Activated CD8-positive, alpha-beta T cell treated with anti-CD3 and anti-CD28 coated beads for 36 hours (primary cell): ENCODE measurements at places on chromosomes 11 and 22. TPM values are rescaled to one million over a fixed set of nuclear protein-coding genes. Genes with fewer than 3 reads are reported as not detected.

GRCh38 chr11:112289588-112290492 is 29.2 kb upstream of the PLET1 start:
- DNase-seq = peak; percentile 84
- H3K27ac ChIP-seq = peak overlapping the region; percentile 54
- no peaks in the 10 kb centered on the region for H3K36me3 ChIP-seq
- peak overlapping the region; percentile 65 for H3K4me3 ChIP-seq
- H3K4me1 ChIP-seq = peaks cover 13% of the 10 kb centered on the region

DNA sequence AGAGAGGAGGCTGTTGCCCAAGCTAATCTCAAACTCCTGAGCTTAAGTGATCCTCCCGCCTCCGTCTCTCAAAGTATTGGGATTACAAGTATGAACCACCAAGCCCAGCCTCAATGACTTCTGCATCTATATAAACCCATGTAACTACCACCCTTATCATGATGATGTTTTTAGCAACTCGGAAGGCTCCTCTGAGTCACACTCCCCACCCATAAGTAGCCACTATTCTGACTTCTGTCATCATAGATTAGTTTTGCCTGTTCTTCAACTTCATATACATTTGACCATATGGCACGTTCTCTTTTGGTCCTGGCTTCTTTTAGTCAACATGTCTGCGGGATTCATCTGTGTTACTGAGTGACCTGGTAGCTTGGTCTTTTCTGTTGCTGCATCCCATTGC is 6.4 kb upstream of the FOSL1 start:
- no peaks in the 10 kb centered on the region for H3K36me3 ChIP-seq
- no peak for DNase-seq
- H3K27me3 ChIP-seq = peaks cover 9% of the 10 kb centered on the region
- no peak overlapping the region for H3K4me3 ChIP-seq

DNA sequence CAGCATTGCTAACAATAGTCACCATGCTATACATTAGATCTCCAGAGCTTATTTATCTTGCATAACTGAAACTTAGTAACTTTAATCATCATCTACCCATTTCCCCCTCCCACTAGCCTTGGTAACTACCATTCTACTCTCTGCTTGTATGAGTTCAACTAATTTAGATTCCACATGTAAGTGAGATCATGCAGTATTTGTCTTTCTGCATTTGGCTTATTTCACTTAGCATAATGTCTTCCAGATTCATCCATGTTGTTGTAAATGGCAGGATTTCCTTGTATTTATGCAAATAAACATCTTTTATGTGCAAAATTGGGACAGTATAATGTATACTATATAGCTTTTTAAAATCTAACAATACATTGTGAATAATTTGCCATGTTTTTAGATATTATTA is 66.0 kb upstream of the ZBED5 start:
- H3K36me3 ChIP-seq = no peaks in the 10 kb centered on the region
- H3K4me1 ChIP-seq = peaks cover 2% of the 10 kb centered on the region
- DNase-seq = no peak
- peaks cover 8% of the 10 kb centered on the region for H3K27me3 ChIP-seq
- no peak overlapping the region for H3K4me3 ChIP-seq

- DNase-seq = no peak
- H3K27ac ChIP-seq = no peak overlapping the region
- H3K27me3 ChIP-seq = no peaks in the 10 kb centered on the region
- no peak overlapping the region for H3K4me3 ChIP-seq
- H3K36me3 ChIP-seq = no peaks in the 10 kb centered on the region
Measured at GRCh38 chr11:106621484-106621883, 396.8 kb downstream of the GUCY1A2 start.

GRCh38 chr11:3166268-3167142 is 1.4 kb upstream of the OSBPL5 start:
- no peak overlapping the region for H3K4me3 ChIP-seq
- peaks cover 16% of the 10 kb centered on the region for H3K27me3 ChIP-seq
- H3K4me1 ChIP-seq = peaks cover 29% of the 10 kb centered on the region
- H3K36me3 ChIP-seq = no peaks in the 10 kb centered on the region

- H3K4me3 ChIP-seq = no peak overlapping the region
Measured at GRCh38 chr22:32480238-32480637, 5.6 kb downstream of the FBXO7 start.

DNA sequence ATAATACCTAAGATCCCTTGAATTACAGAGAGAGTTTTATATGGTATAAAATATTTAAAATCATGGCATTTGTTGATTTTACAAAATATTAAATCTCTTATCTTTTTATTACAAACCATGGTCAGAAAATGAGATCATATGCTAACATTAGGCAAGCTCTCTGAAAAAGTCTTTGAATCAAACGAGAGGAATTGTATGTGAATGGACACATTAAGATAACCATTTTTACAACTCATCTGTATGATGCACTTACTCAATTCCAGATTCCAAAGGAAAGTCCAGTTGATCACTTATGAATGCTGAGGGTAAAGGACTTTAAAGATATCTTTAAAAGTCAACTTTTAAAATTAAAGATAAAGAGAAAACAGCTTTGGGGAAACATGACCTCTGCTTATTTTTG is 83.5 kb upstream of the LUZP2 start:
- no peaks in the 10 kb centered on the region for H3K4me1 ChIP-seq
- H3K27ac ChIP-seq = no peak overlapping the region
- no peak overlapping the region for H3K4me3 ChIP-seq
- no peaks in the 10 kb centered on the region for H3K36me3 ChIP-seq
- DNase-seq = no peak

DNA sequence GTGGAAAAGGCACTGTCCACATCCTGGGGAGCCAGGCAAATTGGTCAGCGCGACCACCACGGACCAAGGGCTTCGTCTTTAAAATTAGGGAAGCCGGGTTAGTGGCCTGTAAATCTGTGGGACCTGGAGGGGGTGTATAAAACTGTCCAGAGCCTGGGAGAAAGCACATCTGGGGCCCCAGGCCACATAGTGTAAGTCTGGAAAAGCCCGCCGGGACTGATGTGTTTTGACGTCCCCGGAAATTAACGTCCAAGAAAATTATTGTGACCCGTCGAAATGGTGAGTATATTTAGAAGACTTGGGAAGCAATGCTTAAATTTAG is 4.2 kb upstream of the IGF2 start:
- no peak for DNase-seq
- no peaks in the 10 kb centered on the region for H3K36me3 ChIP-seq
- peaks cover 33% of the 10 kb centered on the region for H3K4me1 ChIP-seq
- H3K27ac ChIP-seq = no peak overlapping the region
- H3K27me3 ChIP-seq = peaks cover 65% of the 10 kb centered on the region

- no peaks in the 10 kb centered on the region for H3K27me3 ChIP-seq
- peaks cover 2% of the 10 kb centered on the region for H3K4me1 ChIP-seq
- no peak for DNase-seq
- H3K4me3 ChIP-seq = no peak overlapping the region
- H3K36me3 ChIP-seq = peaks cover 55% of the 10 kb centered on the region
Measured at GRCh38 chr22:41274856-41275255, 11.1 kb downstream of the RANGAP1 start.

GRCh38 chr22:40951795-40952605 is 822 bp downstream of the RBX1 start:
- H3K27me3 ChIP-seq = no peaks in the 10 kb centered on the region
- peaks cover 22% of the 10 kb centered on the region for H3K4me1 ChIP-seq
- H3K27ac ChIP-seq = peak overlapping the region; percentile 100
- DNase-seq = peak; percentile 11
- peaks cover 32% of the 10 kb centered on the region for H3K36me3 ChIP-seq

DNA sequence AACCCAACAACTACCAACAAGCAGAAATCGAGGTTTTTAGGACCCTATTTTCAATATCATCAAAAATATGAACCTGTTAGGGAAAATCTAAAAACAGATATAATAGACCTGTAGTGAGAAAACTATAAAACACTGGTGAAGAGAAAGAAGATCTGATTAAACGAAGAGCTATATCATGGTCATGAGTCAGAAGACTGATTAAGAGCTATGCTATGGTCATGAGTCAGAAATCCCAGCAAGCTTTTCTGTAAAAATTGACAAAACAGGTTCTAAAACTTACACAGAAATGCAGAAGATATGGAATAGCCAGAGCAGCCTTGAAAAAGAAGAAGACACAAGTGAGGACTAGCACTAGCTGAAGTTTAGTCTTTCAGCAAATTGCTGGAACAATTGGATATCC is 345.0 kb downstream of the TBC1D22A start:
- no peak overlapping the region for H3K27ac ChIP-seq
- DNase-seq = no peak
- peaks cover 6% of the 10 kb centered on the region for H3K4me1 ChIP-seq
- no peak overlapping the region for H3K4me3 ChIP-seq

GRCh38 chr11:133082841-133083488 is 449.3 kb downstream of the OPCML start:
- peak overlapping the region; percentile 10 for H3K4me3 ChIP-seq
- H3K4me1 ChIP-seq = peaks cover 2% of the 10 kb centered on the region
- H3K27ac ChIP-seq = no peak overlapping the region
- peak; percentile 69 for DNase-seq

- no peak overlapping the region for H3K27ac ChIP-seq
- no peaks in the 10 kb centered on the region for H3K4me1 ChIP-seq
- H3K4me3 ChIP-seq = no peak overlapping the region
- no peak for DNase-seq
Measured at GRCh38 chr22:33544707-33545106, 375.6 kb downstream of the LARGE1 start.

Gene TCN2
- total RNA-seq = 0.16 TPM

Gene HBG2
- total RNA-seq = not detected

Gene MRGPRX3
- total RNA-seq = not detected

Gene LRRC75B
- 1.5 TPM for total RNA-seq

Gene MUC5AC
- total RNA-seq = not detected

Gene ADAMTS15
- not detected for total RNA-seq

Gene C22orf42
- not detected for total RNA-seq

Gene FTH1
- 729 TPM for total RNA-seq

Gene NRIP3
- 2.2 TPM for total RNA-seq
